ENCODE measurements at places on chromosomes 5 and 9.

- no peak for DNase-seq
Measured at GRCh38 chr5:72746736-72747135, 69.7 kb upstream of the TNPO1 start.

- DNase-seq, result no peak
Measured at GRCh38 chr5:140602147-140602546, 30.8 kb downstream of the CD14 start.

GRCh38 chr9:123999661-124000060 lies 11.9 kb upstream of the LHX2 start:
- DNase-seq, result no peak

DNA sequence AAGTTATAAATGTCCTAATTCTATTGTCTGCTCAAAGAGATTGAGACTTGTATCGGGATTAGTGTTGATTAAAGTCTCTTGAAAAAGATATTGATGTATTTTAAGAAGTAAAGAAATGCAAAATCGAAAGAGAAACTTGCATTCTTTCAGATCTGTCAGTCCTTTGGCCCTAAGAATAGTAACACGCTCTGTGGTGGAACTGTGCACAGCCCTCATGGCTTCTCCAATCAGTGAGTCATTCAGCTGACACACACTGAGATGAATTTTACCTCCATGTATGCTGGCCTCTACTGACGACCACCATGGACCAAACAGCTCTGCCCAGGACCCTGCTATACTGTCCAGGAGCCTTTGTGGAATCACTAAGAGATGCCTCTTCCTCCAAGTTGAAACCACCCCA lies 232.4 kb downstream of the ESM1 start:
- DNase-seq, result no peak

GRCh38 chr5:32098890-32099310 lies 75.2 kb downstream of the GOLPH3 start:
- DNase-seq, result no peak

All from mucosa of gallbladder (tissue), 1 donor.